ENCODE measurements at places on chromosomes 12 and 14.
A peak's percentile ranks its signal among the peaks of the same experiment; 100 is the strongest.

- DNase-seq = peak; percentile 34
Observed at GRCh38 chr14:102594514-102595175, 2.2 kb downstream of the RCOR1 start.

DNA sequence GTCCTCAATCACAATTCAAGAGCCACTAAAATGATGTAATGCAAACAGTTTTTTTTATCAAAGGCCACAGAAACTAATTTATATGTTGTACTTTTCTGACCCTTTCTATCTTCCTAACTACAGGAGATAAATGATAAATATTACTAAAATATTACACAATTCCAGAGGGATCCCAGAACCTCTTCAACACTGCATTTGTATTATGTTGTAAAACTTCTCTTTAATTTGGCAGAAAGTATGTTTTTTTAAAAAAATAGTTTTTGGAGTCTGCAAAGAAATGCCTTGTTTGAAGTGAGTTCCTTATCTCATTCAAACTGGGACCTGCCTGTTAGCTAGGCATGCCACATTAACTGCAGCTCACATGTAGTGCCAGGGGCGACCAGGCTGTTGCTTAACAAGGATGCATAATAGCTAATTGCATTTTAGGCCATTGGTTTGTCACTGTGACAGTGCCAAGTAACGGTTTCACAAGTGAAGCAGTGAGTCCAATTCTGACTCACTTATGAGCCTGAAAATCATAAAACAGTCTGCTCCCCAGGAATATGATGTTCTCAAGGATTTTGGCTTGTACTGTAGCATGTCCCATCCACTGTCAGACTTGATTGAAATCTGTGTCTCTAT lies 266.9 kb downstream of the KTN1 start:
- DNase-seq = no peak

- DNase-seq = peak; percentile 41
Observed at GRCh38 chr12:120252071-120252906, 13.2 kb downstream of the PXN start.

DNA sequence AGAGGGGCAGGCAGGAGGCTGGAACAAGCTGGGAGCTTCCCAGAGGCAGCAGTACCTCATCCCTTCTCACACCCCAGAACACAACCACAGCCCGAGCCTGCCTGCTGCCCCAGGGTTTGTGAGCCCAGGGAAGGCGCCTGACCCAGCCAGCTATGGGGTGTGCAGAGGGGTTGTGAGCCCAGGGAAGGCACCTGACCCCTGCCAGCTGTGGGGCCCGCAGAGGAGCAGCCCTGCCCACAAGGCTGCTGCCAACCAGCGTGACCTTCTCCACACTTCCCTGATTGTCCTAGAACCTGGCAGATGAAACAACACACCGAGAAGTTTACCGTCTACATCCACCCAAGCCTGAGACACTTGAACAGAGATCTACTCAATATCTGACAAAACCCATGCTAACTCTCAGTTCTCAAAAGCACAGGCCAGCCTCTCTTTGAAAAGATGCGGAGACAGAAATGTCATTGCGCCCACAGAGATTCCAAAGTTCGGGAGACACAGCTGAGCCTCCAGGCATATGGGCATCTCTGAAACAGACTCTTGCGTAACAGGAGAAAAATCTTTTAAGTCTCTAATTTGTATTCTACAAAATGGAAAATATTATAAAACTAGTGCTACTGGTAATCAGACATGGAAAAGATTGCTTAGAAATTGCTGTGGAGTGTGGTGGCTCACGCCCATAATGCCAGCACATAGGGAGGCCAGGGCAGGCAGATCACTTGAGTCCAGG lies 47.3 kb downstream of the SFSWAP start:
- DNase-seq = no peak

DNA sequence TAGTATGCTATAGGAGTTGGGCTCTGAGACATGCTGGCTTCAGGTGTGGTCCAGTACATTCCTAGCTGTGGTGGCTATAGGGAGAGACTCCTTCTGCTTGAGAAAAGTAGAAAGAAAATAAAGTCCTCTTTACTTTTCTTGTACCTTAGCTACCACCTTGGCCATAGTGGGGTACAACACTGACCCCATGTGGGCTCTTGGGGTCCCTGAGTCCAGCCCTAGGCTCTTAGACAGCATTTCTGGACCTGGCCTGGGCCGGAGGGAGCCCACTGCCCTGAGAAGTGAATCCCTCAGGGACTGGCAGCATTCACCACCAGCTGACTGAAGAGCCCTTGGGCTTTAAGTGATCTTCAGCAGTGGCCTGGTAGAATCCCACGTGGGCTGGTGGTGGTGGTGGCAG lies 143.1 kb downstream of the SYT10 start:
- no peak for DNase-seq

DNA sequence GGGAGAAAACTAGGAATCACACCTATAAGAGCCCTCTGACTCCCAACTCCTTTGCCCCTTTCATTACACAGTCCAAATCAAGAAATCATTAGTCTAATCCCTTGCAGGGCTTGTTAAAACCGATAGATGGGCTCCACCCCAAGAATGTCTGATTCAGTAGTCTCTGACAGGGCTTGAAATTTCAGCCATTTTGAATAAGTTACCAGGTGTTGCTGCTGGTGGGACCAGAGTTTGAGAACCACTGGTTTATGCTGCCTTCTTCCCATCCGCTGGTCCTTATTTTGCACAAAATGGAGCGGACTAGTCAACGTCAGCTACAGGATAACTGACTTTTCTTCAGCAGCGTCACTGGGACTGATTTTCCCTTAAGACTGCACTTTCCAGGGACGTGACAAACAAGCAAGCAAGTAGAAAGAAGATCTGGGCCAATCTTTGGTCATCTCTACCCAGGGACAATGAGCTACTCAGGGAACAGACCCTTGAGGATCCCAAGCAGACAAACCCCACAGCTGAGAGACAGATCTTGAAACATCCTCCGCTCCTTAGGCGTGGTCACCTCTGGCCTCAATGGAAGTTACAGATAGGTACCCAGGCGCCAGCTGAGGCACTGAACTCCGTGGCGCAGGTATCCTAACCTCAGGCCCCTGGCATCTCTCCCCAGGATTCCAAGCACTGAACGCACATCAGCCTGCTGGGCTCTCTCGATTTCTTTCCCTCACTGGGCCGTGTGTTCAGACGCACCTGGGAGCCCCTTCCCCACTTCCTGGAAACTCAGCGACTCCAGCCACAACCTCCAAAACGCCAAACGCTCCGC lies 900 bp downstream of the KCTD10 start:
- DNase-seq = no peak

GRCh38 chr12:116629480-116629879 lies 70.3 kb downstream of the MAP1LC3B2 start:
- DNase-seq = no peak

GRCh38 chr12:71973687-71974086 lies 35.0 kb downstream of the TPH2 start:
- no peak for DNase-seq

DNA sequence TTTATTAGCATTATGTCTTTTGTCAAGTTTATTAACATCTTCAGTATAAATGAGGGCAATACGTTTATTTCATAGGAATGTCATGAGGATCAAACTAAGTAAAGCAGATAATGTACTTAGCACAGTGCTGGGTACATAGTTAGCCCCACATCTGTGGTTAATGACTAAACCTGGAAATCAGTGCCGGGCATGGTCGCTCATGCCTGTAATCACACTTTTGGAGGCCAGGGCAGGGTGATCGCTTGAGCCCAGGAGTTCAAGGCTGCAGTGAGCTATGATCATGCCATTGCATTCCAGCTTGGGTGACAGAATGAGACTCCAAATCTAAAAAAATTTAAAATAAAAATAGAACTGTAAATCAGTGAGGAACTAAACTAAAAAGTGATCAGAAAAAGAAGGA lies 44.8 kb upstream of the GUCY2C start:
- no peak for DNase-seq

- DNase-seq = no peak
Observed at GRCh38 chr12:15356951-15357364, 34.6 kb downstream of the PTPRO start.

DNA sequence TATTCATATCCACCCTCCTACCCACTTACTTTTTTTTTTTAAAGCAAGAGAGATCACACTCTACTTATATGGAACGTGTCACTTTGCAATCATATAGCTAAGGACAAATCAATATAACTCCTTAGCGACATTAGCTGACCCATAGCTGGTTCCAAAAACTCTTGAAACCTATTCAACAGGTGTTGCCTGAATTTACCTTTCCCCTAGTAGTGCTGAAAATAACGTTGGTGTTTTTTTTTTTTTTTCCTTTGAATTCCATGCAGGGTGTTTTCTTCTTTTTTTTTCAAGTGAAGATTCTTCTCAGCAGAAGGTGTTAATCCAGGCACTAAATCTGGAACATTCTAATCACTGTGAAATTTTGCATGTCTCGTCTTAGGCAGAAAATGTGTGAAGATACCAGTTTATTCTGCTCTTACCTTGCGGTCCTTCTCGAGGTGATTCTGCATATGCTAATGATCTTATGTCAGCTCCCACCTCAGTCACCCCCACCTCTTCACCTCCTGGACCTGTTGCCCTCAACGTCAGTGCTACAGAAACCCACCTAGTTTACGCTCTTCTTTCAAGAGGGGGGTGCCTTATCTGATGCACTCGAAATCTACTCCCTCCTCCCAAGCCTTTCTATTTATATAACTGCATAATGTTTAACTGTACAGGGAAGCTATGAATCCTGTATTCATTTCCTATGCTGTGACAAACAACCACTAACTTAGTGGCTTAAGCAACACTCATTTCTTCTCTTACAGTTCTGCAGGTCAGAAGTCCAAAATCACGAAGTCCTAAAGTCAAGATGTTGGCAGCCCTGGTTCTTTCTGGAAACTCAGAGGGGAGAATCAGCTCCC lies 7.1 kb upstream of the VPS37B start:
- no peak for DNase-seq

DNA sequence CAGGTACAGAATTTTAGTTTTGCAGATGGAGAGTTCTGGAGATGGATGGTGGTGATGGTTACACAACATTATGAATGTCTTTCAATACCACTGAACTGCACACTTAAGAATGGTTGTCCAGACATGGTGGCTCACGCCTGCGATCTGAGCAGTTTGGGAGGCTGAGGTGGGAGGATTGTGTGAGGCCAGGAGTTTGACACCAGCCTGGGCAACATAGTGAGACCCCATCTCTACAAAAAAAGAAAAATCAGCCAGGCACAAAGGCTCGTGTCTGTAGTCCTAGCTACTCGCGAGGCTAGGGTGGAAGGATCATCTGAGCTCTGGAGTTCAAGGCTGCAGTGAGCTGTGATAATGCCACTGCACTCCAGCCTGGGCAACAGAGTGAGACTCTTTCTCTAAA lies 8.1 kb upstream of the USP30 start:
- DNase-seq = no peak

DNA sequence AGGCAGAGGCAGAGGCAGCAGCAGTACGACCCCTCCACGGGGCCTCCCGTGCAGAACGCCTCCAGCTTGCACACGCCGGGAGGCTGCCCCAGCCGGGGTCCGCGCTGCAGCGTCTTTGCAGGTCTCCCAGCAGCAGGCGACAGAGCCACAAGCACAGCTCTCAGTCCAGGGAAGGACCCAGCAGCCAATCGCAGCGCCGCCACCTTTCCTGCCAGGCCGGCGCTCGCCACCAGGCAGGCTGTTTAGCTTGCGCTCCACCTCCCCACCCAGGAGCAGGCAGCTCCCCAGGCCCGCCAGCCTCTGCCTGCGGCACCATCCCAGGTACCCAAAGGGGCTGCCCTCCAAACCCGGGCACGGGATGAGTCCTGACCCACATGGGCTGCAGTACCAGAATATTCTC lies 25.2 kb downstream of the DDX51 start:
- no peak for DNase-seq

DNA sequence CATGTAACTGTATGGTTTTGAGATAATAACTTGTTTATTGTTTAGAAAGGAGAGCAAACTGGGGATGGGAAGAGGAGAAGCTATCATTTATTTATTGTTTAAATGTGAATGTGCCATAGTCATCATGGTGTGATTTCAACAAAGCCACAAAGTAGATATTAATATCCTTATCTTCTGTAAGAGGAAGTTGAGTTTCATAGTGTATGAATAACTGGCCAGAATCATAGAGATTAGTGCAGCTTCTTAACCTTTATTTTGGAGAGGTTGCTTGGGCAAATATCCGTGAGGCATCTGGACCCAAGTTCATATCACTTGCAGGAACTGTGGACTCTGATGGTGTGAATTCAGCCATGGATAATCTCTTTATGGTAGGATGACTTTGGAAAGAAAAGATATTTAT lies 26.8 kb upstream of the LYZ start:
- DNase-seq = no peak
